Non-pigmented ciliary epithelial cell (primary cell): ENCODE measurements at places on chromosomes 4 and X.
A peak's percentile ranks its signal among the peaks of the same experiment; 100 is the strongest.

GRCh38 chr4:124854968-124855367 is 142.4 kb upstream of the ANKRD50 start:
- peak; percentile 20 for DNase-seq

DNA sequence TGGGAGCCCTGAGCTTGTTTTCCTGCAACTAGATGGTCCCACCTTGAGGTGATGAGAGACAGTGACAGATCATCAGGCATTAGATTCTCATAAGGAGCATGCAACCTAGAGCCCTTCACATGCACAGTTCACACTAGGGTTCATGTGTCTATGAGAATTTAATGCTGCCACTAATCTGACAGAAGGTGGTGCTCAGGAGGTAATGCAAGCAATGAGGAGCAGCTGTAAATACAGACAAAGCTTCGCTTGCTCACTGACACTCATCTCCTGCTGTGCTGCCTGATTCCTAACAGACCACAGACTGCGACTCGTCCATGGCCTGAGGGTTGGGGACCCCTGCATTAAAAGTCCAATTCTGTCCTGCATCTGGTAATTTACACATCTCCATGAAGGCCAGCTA is 141.6 kb downstream of the KCNIP4 start:
- no peak for DNase-seq

GRCh38 chrX:65755786-65756185 is 88.3 kb downstream of the MSN start:
- DNase-seq: no peak

- DNase-seq: no peak
These were observed 65.9 kb downstream of the EFNB1 start for GRCh38 chrX:68894513-68895340.

DNA sequence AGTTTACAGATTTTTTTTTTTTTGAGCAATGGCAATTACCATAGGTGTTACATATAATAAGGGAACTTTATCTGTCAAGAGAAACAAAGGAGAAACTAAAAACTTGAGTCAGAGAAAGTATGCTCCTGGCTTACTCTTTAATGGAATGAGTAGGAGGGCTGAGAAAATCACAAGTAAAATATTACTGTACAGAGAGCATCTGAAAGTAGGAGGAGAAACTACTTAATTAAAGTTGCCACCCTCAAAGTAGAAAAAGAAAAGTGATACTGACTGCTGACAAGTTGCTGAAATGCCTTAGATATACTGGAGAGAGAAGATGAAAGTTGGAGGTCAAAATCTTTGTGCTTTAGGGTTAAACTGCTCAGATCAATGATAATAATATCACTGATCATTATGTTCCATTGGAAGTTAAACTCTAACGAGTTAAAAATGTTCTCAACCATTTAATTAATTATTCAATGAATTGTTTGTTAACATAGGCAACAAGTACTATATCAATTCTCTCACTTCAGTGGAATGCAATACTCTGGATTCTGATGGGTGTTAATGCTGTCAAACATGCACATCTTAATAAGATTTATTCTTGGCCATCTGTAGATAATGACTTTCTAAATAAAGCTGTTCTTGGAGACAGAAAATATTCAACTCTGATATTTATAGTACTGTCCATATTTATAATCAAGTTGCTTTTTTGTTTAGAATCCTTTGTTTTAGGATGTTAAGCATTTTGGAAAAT is 61.2 kb upstream of the CAMK2D start:
- no peak for DNase-seq

DNA sequence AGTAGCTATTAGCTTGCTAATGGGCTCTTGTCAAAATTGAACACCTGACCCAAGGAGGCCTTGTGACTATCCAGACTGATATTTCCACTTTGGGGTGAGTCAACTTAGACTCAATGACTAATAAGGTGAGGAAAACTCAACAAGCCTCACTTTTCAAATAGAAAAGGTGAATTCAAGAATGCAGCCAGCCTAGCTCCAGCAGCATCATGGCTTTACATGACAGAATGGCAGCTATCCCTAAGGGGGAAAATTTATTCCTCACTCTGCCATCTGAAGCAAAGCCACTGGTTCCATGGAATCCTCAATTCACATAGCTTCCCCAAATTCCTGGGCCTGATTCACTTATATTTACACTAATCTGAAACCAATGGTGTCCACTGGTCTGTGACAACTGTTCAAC is 29.1 kb upstream of the RAB9B start:
- no peak for DNase-seq

- no peak for DNase-seq
These were observed 45.8 kb upstream of the ARSJ start for GRCh38 chr4:114025176-114025777.

GRCh38 chrX:8183346-8183745 is 12.3 kb upstream of the VCX2 start:
- DNase-seq: no peak

DNA sequence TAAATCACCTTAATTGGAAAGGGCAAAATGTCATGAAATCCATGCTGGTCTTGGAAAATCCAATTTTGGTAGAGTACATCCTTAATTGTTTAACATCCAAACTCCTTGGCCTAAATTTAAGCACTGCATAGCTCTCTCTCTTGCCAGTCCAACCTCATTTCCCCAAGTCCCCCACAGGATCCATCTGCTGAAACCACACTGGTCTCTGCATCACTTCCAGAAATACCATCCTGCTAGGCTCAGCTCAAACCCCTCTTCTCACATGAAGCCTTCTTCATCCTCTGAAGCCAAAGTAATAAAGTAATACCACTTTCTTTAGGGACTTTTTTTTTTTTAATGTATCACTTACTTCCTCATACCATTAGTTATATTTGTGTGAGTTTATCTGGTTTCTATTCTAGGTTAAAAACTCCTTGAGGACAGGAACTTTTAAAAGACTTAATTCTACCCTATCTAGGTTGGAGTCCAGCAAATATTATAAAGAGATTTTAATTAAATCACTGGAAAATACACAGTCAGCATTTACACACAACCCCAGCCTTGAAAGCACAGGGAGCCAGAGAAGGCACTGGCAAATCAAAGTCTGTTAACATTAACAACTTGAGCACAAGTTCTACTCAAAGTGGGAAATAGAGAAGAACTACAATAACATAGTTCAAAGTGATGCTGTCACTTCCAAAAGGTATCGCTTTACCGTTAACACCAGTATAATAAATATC is 16.7 kb upstream of the KLF3 start:
- DNase-seq: no peak

DNA sequence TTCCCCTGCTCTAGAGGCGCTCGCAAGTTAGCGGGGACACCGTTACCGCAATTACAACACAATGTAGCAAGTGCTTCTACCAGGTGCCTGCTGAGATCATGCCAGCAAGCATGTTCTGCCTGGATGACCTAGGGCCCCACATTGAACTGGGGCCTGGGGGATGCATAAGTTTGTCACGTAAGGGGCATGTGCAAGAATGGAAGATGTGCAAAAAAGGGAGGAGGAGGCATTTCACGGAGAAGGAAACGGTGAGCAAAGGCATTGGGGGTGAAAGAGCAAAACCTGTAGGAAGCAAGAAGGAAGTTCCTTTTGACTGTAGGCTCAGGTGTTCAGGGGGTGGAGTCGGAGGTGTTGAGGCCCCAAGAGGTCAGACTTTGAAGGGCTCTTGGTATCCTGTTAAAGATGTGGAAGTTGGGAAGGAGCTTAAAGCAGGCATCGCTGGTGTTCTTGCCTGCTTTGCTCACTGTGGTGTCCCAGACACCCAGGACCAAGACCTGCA is 602 bp upstream of the SCARB2 start:
- DNase-seq: no peak

DNA sequence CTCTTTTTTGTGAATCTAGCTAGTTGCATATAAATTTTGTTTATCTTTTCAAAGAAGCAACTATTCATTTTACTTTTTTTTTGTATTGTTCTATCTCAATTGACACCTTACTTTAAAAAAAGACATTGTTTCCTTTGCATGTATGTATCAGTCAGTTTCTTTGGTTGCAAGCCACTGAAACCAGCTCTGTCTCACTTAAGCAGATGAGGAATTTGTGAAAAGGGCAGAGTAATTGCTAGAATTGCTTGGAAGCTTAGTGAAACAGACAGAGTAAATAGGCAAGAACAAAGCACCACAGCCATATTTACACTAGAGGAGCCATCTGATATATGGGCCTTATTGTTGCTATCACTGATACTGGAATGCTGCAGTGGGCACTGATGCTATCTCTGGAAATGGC is 231.4 kb upstream of the KLF8 start:
- DNase-seq: no peak

GRCh38 chr4:55051532-55051931 is 73.9 kb downstream of the KDR start:
- no peak for DNase-seq
